Activated CD8-positive, alpha-beta memory T cell treated with anti-CD3 and anti-CD28 coated beads for 4 hours (primary cell): ENCODE measurements at places on chromosomes 5 and 9.

GRCh38 chr9:18907927-18908625 is 124.9 kb downstream of the SAXO1 start:
- no peak for DNase-seq

GRCh38 chr9:77975806-77976205 is 55.8 kb downstream of the GNAQ start:
- DNase-seq: no peak

DNA sequence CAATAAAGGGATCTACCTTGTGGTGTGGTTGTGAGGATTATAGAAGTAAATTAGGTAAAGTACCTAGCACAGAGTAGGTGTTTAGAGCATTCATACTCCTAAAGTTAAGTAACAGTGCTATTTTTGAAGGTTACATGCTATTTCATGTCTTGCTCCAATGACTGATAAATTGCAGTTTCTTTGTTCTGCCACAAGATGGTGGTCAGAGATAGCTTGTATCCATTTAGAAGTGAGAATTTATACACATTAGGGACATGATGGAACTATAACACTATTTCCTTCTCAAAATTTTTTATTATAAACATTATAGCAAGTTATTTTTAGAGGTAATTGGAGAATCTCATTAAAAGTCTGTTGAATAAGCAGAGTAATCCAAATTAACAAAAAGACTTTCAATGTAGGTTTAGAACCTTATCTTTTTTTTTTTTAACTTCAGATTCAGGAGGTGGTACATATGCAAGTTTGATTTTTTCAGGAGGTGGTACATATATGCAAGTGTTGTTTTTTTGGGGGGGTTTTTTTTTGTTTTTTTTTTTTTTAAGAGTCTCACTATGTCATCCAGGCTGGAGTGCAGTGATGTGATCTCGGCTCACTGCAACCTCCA is 17.1 kb downstream of the MTREX start:
- DNase-seq: no peak

DNA sequence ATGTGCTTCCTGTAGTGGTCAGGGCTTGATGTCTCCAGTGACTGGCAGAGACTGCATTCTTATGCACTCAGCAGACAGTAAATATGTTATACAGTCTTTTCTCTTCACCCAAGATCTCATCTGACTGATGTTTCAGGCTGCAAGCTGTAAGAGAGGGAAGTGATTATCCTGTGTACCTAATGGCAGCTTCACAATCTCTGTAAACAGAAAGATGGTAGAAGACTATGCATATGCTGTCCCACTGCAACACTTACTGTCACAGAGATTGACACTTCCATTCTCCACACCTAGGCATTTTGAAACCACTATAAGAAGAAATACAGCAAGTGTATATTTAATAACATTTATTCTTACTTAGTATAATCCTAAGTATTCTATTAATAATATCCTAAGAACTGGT is 97.6 kb upstream of the ANXA1 start:
- no peak for DNase-seq

DNA sequence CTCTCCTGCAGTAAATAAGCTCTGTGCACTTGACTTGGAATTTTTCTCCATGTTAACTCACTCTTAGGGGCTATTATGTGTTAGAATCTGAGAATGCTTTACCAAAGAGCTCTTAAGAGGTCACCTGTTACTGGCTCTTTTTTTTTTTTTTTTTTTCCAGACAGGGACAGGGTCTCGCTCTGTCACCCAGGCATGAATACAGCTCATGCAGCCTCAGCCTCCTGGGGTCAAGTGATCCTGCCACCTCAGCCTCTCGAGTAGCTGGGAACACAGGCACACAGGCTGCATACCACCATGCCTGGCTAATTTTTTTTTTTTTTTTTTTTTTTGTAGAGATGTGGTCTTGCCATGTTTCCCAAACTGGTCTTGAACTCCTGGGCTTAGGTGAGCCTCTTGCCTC is 22.1 kb downstream of the HMGXB3 start:
- DNase-seq: no peak

DNA sequence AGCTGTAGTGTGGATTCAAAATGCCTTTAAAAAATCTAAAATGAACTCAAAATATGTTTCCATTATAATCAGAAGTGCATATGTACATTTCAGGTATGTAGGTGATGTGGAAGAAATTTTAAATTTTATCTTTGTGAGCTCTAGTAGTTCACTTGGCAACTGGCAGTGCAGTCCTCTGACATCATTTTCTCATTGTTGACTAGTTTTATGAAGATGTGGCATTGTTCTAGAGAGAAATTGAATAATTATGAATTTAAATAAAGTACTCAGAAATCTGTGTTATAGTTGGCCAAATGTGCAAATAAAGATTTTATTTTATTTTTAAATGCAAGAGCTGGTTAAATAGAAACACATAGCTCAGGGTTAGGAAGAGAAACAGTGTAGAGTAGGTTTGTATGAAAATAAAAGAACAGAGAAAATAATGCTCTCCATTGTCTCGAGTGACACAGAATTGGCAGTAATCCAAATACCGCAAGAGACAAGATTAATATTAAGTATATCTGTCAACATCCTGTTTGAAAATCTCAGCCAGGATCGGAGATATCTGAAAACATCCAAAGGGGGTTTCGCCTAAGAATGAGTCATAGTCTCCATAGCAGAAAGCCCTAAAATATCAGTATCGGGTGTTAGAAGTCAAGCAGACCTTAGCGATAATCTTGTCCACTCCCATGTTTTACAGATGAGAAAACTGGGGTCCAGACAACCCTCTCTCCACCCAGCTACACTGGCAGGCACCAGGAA is 189.4 kb downstream of the CCDC192 start:
- DNase-seq: no peak
